ENCODE measurements at places on chromosomes 6 and 20. TPM values are rescaled to one million over a fixed set of nuclear protein-coding genes. Genes with fewer than 3 reads are reported as not detected.
A peak's percentile ranks its signal among the peaks of the same experiment; 100 is the strongest.

The OR2B6 gene
- total RNA-seq = not detected

The BPIFB4 gene
- not detected for total RNA-seq

GRCh38 chr6:141347906-141348492 is 784.7 kb upstream of the GJE1 start:
- DNase-seq = no peak
- H3K36me3 ChIP-seq = no peaks in the 10 kb centered on the region
- peaks cover 5% of the 10 kb centered on the region for H3K4me1 ChIP-seq
- no peaks in the 10 kb centered on the region for H3K27me3 ChIP-seq
- no peak overlapping the region for H3K4me3 ChIP-seq
- H3K27ac ChIP-seq = no peak overlapping the region

DNA sequence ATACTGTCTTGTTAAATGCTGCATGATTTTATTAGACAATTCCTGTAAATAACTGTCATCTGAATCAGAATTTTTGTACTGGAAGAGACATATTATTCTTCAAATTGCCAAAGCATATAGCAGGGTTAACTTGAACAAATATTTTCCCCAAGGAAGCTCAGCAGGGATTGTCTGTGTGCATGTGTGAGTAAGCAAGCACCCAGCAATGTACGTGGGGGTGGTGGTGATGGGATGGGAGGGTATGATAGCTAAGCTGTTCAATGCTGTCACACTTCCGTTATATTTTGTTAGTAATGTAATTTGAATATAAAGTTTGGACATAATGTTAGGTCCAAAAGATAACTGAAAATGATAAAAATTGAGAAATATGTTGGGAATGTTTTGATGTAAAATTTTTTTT is 118.1 kb downstream of the MYB start:
- DNase-seq = no peak
- peaks cover 14% of the 10 kb centered on the region for H3K36me3 ChIP-seq
- H3K4me1 ChIP-seq = no peaks in the 10 kb centered on the region
- no peak overlapping the region for H3K4me3 ChIP-seq
- no peak overlapping the region for H3K27ac ChIP-seq

- no peaks in the 10 kb centered on the region for H3K27me3 ChIP-seq
- no peaks in the 10 kb centered on the region for H3K36me3 ChIP-seq
- H3K4me3 ChIP-seq = no peak overlapping the region
Observed at GRCh38 chr6:153801917-153802316, 237.1 kb upstream of the OPRM1 start.

DNA sequence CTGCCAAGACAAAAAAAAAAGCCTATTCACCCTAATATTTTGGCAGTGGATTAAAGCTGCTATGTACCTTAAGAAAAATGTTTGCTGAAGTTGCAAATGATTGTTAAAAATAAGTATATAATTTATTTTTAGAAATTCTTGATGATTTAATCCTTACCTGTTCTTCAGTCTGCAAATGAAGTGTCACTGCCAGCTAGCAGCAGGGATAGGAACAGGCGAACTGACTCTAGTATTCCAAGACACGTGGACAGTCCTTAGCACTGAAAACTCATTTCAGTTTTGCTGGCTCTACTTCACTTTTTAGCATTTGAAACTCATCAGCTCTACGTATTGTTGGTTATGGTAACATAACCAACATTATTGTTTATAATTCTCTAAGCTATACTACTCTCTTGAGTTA is 204.4 kb upstream of the ID4 start:
- H3K27ac ChIP-seq = no peak overlapping the region
- H3K27me3 ChIP-seq = no peaks in the 10 kb centered on the region
- no peaks in the 10 kb centered on the region for H3K36me3 ChIP-seq
- no peak overlapping the region for H3K4me3 ChIP-seq
- peaks cover 7% of the 10 kb centered on the region for H3K4me1 ChIP-seq

DNA sequence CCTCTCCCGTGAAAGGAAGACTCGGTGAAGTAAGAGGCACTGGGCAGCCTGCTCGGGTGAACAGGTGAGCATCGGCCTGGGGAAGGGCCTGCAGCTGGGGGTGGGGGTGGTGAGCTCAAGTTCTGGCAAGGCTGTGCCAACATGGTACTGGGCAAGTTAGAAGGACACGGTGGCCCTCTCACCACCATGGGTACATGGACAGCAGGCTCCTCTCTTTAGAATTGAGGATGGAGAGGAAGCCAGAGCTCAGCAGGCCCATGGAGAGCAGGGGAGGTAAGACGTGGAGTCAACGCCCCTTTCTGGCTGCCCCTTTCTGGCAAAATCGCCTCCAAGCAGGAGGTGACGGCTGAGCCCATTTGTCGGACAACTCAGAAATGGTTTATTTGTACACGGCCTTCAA is 135.6 kb downstream of the ANKRD60 start:
- H3K4me3 ChIP-seq = no peak overlapping the region
- H3K27ac ChIP-seq = no peak overlapping the region
- DNase-seq = no peak
- no peaks in the 10 kb centered on the region for H3K36me3 ChIP-seq

The CBLN4 gene
- not detected for total RNA-seq

DNA sequence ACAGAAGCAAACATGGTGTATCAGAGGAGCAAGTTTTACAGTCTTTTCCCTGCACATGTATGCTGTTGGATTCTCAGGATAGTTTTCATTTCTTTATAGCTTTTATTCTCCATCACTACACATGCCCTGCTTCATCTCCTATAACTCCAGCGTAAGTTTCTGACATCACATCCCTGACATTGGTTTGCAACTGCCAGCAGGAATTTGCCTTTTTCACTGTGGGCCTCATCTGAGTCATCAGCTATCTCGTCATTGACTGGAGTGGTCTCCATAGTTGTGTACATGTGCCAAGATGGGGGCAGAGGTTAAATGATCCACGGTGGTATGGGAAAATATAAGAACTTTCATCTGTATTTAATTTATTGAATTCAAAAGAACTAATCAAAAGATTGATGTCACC is 96.7 kb downstream of the SLX4IP start:
- H3K27me3 ChIP-seq = no peaks in the 10 kb centered on the region
- no peaks in the 10 kb centered on the region for H3K4me1 ChIP-seq
- no peak overlapping the region for H3K27ac ChIP-seq
- DNase-seq = no peak
- peaks cover 5% of the 10 kb centered on the region for H3K36me3 ChIP-seq

GRCh38 chr6:71463061-71463460 is 174.4 kb downstream of the OGFRL1 start:
- H3K36me3 ChIP-seq = peaks cover 16% of the 10 kb centered on the region
- H3K4me3 ChIP-seq = no peak overlapping the region
- H3K27ac ChIP-seq = no peak overlapping the region
- no peaks in the 10 kb centered on the region for H3K27me3 ChIP-seq
- peaks cover 10% of the 10 kb centered on the region for H3K4me1 ChIP-seq

- no peaks in the 10 kb centered on the region for H3K4me1 ChIP-seq
- no peaks in the 10 kb centered on the region for H3K36me3 ChIP-seq
- H3K27me3 ChIP-seq = peaks cover 17% of the 10 kb centered on the region
- peak; percentile 74 for DNase-seq
- no peak overlapping the region for H3K27ac ChIP-seq
- H3K4me3 ChIP-seq = no peak overlapping the region
Observed at GRCh38 chr20:22691369-22692118, 107.2 kb upstream of the FOXA2 start.

DNA sequence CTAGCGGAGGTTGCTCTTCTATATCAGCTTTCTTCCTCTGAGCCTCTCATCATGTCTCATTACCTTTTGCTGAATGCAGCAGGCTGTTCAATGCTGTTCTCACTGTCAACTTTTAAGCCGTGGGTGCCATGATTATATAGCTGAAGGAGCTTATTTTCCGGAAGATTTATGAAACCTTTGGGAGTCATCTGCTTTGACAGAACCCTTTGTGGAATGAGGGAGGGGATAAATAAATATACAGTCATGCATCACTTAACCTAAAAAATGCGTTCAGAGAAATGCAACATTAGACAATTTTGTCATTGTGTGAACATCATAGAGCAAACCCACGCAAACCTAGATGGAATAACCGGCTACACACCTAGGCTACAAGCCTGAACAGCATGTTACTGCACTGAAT is 102.2 kb upstream of the AKAP12 start:
- H3K4me1 ChIP-seq = peaks cover 38% of the 10 kb centered on the region
- H3K4me3 ChIP-seq = no peak overlapping the region
- DNase-seq = no peak
- H3K27me3 ChIP-seq = no peaks in the 10 kb centered on the region

DNA sequence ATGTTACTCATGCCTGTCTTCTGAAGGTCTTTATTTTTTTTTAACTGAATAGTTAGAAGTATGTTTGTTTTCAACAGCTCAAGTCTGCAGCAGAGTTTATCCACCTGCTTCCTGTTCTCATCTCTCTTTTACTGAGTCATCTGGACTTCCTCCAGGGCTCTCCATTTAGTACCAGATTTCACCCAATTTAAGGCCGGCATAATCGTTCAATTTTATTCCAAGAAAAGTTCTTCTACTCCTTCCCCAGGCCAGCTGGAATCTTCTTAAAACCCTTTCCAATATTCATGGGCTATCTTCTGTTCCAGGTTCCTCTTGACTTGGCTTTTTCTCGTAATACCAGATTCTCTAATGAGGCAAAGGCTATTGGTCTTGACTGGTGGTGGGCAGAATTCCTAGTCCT is 79.0 kb upstream of the LAMA2 start:
- H3K4me1 ChIP-seq = peaks cover 9% of the 10 kb centered on the region
- peaks cover 2% of the 10 kb centered on the region for H3K36me3 ChIP-seq
- H3K27me3 ChIP-seq = no peaks in the 10 kb centered on the region

DNA sequence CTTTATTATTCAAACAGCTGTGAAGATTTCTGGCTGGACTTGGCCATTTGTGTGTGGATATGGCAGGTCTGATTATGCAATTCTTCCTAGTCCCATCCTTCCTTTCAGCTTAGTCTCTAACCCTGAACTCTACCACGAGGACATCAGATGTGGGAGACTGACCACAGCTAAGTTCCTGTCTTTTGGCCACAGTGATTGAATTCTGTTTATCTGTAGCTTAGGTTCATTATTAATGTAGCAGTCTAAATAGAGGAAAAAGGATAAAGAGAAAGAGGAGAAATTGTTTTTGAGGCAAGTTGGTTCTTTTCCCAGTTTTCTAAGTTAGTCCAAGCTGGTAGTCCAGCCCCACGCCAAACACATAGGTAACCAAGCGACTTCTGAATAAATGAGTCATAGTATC is 598.9 kb downstream of the RFPL4B start:
- H3K4me1 ChIP-seq = peaks cover 10% of the 10 kb centered on the region
- H3K36me3 ChIP-seq = peaks cover 4% of the 10 kb centered on the region
- H3K27ac ChIP-seq = no peak overlapping the region
- H3K4me3 ChIP-seq = no peak overlapping the region
- DNase-seq = no peak

The AKIRIN2 gene
- 67.4 TPM for total RNA-seq

GRCh38 chr6:37531437-37532036 is 31.8 kb upstream of the CCDC167 start:
- peaks cover 78% of the 10 kb centered on the region for H3K27me3 ChIP-seq
- H3K4me1 ChIP-seq = peaks cover 9% of the 10 kb centered on the region
- no peak overlapping the region for H3K27ac ChIP-seq
- no peak overlapping the region for H3K4me3 ChIP-seq

DNA sequence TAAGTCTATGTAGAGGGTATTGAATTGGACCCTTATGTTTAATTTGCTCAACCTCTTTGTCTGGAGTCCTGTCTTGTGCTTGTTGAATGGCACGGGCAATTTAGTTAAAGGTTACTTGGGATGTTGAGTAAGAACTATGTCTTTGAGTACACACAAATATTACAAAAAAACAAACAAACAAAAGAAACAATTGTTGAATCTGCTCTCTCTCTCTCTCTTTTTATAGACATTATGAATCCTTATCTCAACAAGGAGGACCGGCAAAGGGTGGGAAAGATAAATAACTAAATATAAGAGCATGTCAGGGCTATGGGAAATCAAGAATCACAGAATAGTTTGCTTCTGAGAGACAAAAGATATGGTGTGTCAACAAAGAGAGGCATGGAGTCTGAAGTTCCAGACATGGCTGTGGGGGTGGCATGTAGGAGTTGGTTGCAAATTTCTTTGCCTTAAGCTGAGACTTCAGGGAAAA is 608.6 kb downstream of the UTRN start:
- no peak overlapping the region for H3K27ac ChIP-seq
- H3K4me3 ChIP-seq = no peak overlapping the region
- DNase-seq = no peak
- H3K4me1 ChIP-seq = peaks cover 12% of the 10 kb centered on the region

DNA sequence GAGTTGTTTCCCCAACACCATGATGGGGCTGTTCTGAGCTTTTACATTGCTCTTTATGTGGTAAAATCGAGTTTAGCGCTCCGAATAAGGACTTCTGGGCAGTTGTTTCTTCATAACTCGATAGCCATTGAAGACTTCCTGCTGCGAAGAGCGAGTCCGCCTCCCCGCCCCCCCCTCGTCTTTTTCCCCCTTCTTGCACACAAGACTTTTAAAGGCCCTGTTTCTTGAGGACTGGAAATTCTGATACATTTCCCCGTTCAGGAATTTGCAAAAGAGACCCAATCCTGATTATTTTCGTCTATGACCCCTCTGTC is 1.5 kb upstream of the CITED2 start:
- DNase-seq = no peak
- peaks cover 21% of the 10 kb centered on the region for H3K36me3 ChIP-seq
- peak overlapping the region; percentile 100 for H3K4me3 ChIP-seq
- H3K27me3 ChIP-seq = peaks cover 4% of the 10 kb centered on the region

GRCh38 chr6:40614671-40615070 is 27.5 kb upstream of the LRFN2 start:
- H3K36me3 ChIP-seq = no peaks in the 10 kb centered on the region
- H3K4me3 ChIP-seq = no peak overlapping the region
- peaks cover 54% of the 10 kb centered on the region for H3K27me3 ChIP-seq
- no peak for DNase-seq

GRCh38 chr6:23905133-23905815 is 220.7 kb upstream of the NRSN1 start:
- no peaks in the 10 kb centered on the region for H3K36me3 ChIP-seq
- DNase-seq = no peak
- H3K27me3 ChIP-seq = no peaks in the 10 kb centered on the region
- peaks cover 23% of the 10 kb centered on the region for H3K4me1 ChIP-seq
- peak overlapping the region; percentile 39 for H3K27ac ChIP-seq

The RGS17 gene
- 4.7 TPM for total RNA-seq

- DNase-seq = no peak
- no peak overlapping the region for H3K27ac ChIP-seq
- peaks cover 8% of the 10 kb centered on the region for H3K4me1 ChIP-seq
- H3K27me3 ChIP-seq = no peaks in the 10 kb centered on the region
- H3K36me3 ChIP-seq = no peaks in the 10 kb centered on the region
Observed at GRCh38 chr6:33959661-33960344, 156.0 kb upstream of the MLN start.

GRCh38 chr20:43963872-43964791 is 49.5 kb downstream of the TOX2 start:
- H3K27ac ChIP-seq = no peak overlapping the region
- H3K4me3 ChIP-seq = no peak overlapping the region
- H3K27me3 ChIP-seq = no peaks in the 10 kb centered on the region
- H3K36me3 ChIP-seq = no peaks in the 10 kb centered on the region
- peaks cover 13% of the 10 kb centered on the region for H3K4me1 ChIP-seq

- H3K36me3 ChIP-seq = no peaks in the 10 kb centered on the region
Observed at GRCh38 chr6:75492386-75493153, 1.0 kb downstream of the FILIP1 start.

The NNAT gene
- 113 TPM for total RNA-seq
